ENCODE measurements at places on chromosomes 13 and 19. TPM values are rescaled to one million over a fixed set of nuclear protein-coding genes. Genes with fewer than 3 reads are reported as not detected.

GPC5 gene
- polyA plus RNA-seq = not detected

DNA sequence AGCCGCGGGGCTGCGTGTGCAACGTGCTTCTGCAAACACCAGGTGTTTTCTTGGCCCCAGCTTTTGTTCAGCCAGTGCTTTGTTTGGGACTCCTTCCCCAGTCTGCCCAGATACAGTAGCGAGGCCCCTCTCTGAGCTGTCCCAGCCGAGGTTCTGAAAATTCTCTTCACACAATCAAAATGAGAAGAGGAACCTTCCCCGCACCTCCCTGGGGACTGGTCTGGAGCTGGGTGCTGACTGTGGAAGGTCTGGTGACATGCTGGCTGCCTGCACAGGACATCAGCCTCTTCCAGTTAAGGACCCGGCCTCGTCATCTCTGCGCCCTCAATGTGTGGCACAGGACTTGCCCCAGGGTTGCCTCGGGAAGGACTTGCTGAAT, 4.2 kb downstream of the ATP4A start:
- no peak for DNase-seq

GRCh38 chr19:5592531-5593342, 25.0 kb upstream of the TINCR start:
- DNase-seq = no peak

DNA sequence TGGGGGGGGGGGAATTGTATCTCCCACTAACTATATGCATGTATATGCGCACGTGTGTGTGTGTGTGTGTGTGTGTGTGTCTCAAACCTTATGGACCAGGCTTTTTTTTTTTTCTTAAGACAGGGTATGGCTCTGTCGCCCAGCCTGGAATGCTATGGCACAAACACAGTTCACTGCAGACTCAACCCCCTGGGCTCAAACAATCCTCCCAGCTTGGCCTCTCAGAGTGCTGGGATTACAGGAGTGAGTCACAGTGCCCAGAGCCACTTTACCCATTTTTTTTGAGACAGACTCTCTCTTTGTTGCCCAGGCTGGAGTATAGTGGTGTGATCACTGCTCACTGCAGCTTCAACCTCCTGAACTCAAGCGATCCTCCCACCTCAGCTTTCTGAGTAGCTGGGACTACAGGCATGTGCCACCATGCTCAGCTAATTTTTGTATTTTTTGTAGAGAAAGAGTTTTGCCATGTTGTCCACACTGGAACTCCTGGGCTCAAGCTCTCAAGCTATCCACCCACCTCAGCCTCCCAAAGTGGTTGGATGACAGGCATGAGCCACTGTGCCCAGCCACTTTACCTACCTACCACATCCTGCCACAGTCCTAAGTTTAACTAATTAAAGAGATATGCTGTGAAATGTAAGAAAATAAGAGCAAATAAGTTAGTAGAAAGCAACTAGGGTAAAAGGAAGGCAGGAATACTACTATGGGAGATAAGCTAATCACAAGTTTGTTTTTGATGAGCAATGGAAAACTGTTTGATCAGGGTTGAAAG, 2.4 kb downstream of the ZMYM5 start:
- no peak for DNase-seq

- no peak for DNase-seq
These were observed 32.6 kb downstream of the RAB20 start for GRCh38 chr13:110528911-110529310.

Measured in naive thymus-derived CD4-positive, alpha-beta T cell (primary cell).